ENCODE measurements at places on chromosomes 6 and 20.
A peak's percentile ranks its signal among the peaks of the same experiment; 100 is the strongest.

- no peak for DNase-seq
Observed at GRCh38 chr6:33091957-33092356, 16.2 kb downstream of the HLA-DPB1 start.

GRCh38 chr6:118558464-118559217, 10.5 kb downstream of the PLN start:
- DNase-seq: no peak

DNA sequence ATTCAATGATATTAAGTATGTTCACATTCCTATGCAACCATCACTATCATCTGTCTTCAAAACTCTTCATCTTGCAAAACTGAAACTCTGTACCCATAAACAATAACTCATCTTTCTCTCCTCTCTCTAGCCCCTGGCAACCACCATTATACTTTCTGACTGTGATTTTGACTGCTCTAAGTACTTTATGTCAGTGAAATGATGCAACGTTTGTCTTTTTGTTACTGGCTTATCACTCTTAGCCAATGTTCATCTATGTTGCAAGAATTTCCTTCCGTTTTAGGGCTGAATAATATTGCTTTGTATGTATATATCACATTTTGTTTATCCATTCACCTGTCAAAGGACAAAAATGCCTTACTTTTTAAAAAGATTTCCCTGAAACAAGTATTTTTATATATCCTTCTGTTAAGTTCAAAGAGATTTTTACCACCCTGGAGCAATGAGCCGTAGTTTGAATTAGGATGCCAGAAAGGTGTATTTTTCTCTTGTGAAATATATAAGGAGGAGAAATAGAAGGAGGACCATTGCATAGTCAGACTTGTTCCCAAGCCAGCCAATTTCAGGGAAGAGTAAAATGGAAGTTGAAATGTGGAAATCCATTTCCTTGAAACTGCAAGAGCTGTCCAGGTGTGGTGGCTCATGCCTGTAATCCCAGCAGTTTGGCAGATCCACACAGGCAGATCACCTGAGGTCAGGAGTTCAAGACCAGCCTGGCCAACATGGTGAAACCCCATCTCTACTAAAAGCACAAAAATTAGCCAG, 4.0 kb upstream of the CGAS start:
- DNase-seq: peak; percentile 12

DNA sequence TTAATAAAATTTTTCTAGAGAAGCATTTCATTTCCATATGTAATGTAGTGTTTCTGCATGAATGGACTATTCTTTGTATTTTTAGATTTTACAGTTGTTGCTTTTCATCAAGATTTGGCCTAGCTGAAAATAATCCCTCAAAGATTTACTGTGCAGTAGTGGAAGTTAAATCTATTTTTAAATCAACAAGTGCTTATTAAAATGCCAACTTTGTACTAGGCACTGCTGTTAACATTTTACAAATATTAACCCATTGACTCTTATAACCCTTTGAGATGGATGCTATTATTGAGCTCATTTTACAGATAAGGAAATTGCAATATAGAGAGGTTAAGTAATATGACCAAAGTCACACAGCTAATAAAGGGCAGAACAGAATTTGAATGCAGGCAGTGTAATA, 274.5 kb downstream of the NKAIN2 start:
- no peak for DNase-seq

GRCh38 chr6:130864344-130864743, 37.1 kb downstream of the SMLR1 start:
- no peak for DNase-seq

- no peak for DNase-seq
Observed at GRCh38 chr20:8246716-8247115, 114.7 kb downstream of the PLCB1 start.

DNA sequence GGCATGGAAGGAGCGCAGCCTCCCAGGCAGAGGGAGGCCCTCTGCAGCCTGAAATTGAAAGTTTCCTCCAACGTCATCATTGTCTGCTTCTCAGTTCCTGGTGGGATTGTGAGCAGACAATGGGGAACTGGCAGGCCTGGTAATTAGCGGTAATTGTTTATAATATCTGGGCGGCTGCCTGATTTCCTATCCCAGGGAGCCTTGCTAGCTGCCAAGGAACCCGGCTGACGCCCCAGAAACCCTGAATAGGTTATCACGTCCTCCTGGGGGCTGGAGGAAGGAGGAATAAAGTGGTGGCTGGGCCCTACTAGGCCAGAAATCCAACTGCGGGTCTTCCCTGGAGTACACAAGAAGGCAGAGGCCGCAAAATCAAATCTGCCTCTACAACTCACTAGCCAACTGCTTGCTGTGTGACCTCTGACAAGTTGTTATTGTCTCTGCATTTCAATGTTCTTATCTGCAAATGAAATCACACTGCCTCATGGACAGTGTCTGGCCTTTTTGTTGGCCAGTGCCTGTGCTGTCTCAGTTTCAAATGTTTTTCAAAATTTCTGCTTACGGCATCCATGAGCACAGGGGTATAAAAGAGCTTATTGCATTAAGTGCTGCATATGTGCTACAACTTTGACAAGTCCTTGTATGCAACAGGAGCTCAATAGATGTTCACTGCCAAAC, 16.9 kb downstream of the KCNK15 start:
- DNase-seq: no peak

DNA sequence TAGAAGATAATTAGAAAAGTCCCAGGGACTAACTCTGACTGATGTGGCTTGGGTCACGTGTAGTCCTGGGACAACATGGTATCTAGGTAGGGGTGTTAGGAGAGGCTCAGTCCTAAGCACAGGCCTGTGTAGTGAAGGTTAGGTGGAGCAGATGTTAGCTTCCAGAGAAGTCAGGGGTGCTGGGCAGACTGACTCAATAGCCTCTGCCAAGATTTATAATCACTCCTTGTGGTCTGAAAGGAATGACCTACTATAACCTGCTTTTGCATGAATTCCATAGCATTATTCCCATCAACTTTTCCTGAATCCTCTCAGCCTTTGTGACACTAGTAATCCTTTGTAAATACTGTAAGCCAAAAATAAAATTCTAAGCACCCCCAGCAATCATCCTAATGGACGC, 10.2 kb upstream of the PEX7 start:
- DNase-seq: no peak

- DNase-seq: no peak
Observed at GRCh38 chr20:58868795-58869194, 16.3 kb downstream of the GNAS start.

GRCh38 chr6:111087106-111087835, at the start of gene SLC16A10:
SLC16A10 (plus strand) TSS chr6:111087503; CDS start chr6:111087753, 250 bp downstream.
- peak; percentile 22 for DNase-seq

- peak; percentile 12 for DNase-seq
Observed at GRCh38 chr6:95133578-95133977, 443.8 kb upstream of the MANEA start.

- DNase-seq: no peak
Observed at GRCh38 chr6:47859175-47859574, 77.3 kb downstream of the OPN5 start.

- peak; percentile 81 for DNase-seq
Observed at GRCh38 chr6:33297956-33298772, 578 bp downstream of the RGL2 start.

- DNase-seq: no peak
Observed at GRCh38 chr6:44049163-44049988, 77.9 kb downstream of the MRPL14 start.

GRCh38 chr20:33568868-33569801, 79.2 kb downstream of the CBFA2T2 start:
- no peak for DNase-seq

GRCh38 chr6:34773916-34774315, 16.6 kb downstream of the SNRPC start:
- DNase-seq: no peak

GRCh38 chr6:25343984-25344383, 64.8 kb downstream of the CARMIL1 start:
- DNase-seq: no peak

- no peak for DNase-seq
Observed at GRCh38 chr6:124958759-124959354, 3.4 kb upstream of the RNF217 start.

- DNase-seq: no peak
Observed at GRCh38 chr6:170125456-170126300, 165.2 kb downstream of the DLL1 start.

GRCh38 chr6:116685437-116685993, 4.5 kb downstream of the KPNA5 start:
- DNase-seq: no peak

- no peak for DNase-seq
Observed at GRCh38 chr6:75236630-75237029, 7.0 kb downstream of the COX7A2 start.

DNA sequence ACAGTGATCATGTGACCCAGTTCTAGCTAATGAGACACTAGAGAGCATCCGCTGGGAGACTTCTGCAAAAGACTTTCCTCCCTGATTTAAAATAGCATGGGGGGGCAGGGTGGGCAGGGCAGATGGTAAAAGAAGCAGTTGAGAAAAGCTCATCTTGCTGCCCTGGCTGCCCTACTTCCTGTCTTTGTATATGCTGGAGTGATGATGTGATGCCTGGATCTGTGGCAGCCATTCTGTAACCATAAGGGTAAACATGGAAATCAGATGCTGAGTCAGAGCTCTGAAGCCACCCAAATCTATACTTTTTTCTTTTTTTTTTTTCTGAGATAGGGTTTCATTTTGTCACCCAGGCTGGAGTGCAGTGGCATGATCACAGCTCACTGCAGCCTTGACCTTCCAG, 25.4 kb downstream of the ZFP64 start:
- DNase-seq: no peak

DNA sequence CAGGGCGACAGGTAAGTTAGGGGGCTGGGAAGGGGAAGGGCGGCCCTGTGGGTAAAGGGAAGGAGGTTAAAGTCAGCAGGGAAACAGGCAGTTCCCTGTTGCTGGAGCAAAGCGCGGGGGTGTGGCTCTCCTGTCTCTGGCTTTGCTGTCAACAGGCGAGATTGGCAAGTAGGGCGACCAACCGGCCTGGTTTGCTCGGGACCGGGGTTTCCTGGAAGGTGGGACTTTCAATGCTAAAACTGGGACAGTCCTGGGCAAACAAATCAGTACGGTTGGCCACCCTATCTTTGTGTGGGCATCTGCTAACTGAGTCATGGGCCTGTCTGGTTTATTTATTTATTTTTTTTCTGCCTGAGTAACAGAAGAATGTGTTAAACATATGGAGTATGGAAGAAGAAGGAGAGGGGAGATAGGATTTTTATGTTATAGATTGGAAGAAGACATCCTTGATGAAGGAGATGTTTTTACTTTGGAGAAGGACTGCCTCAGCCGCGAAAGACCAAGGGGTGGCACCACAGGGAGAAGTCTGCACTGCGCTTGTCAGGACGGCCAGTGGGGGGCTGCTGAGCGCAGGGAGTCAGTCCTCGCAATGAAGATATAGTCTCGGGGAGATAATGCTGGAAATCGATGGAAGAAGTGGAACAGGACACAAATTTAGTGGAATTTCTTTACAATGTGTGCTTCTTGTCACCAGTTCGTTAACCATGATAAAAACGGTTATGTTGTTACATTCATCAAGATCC, 43.4 kb upstream of the ESR1 start:
- peak; percentile 58 for DNase-seq

- DNase-seq: no peak
Observed at GRCh38 chr6:84282550-84282949, 55.1 kb upstream of the CEP162 start.

- DNase-seq: no peak
Observed at GRCh38 chr6:106517706-106518105, 111.6 kb downstream of the RTN4IP1 start.

DNA sequence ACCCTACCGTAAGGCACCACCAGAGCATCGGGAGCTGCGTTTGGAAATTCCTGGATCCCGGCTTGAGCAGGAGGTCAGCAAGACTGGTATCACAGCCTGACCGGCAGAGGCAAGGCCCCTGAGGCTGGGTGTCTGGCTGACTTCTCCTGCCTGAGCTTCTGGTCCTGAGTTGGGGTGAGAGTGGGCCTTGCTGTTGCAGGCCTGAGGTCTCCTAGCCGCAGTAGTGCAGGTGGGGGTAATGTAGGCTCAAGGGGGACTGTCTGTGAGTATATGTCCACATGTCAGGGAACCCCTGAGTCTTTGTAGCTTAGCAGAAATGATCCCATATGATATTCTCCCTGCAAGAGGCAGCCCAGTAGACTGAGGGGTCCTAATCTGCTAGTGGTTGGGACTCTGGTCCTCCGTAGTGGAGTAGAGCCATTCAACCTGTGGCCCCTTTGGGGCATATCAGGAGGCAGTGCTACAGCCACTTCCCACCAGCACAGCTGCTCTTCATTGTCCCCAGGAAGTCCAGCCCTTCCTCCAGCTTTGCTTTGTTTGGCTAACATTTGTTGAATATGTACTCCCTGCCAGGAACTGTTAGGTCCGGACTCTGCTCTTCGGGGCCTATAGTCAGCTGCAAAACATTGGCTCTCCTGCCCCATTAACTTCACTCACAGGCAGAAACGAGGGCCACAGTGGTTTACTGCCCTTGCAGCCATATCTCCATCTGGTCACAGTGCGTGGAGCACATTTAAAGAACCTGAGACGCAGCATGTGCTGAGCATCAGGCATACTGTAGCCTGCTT, 10.9 kb downstream of the LRRC73 start:
- no peak for DNase-seq

- DNase-seq: peak; percentile 96
Observed at GRCh38 chr20:22583773-22584521, 425 bp downstream of the FOXA2 start.

DNA sequence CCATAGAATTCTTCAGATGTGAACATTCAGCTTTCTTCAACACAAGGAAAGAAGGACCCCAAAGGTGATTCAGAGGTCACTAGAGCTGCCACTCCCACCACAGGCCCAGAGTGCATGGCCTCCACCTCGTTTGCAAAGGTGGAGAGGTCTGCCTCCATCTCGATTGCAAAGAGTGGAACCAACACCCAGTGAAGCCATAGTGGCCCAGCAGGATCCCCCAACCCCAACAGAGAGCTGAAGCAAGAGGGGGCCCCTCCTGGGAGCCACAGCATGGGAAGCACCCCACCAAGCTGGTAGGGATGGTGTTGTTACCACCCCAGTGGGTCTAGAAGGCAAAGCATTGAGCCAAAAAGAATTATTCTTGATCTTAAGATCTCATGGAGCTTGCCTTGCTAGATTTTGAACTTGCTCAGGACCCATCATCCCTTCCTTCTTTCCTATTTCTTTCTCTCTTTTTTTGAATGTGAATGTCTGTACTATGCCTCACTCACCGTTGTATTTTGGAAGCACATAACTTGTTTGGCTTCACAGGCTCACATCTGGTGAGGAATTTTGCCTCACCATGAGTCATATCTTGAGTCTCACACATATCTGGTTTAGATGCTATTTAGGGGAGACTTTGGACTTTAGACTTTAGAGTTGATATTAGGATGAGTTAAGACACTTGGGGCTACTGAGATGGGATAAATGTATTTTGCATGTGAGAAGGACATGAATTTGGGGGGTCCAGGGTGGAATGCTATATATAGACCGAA, 119.2 kb downstream of the ANKRD60 start:
- peak; percentile 50 for DNase-seq

DNA sequence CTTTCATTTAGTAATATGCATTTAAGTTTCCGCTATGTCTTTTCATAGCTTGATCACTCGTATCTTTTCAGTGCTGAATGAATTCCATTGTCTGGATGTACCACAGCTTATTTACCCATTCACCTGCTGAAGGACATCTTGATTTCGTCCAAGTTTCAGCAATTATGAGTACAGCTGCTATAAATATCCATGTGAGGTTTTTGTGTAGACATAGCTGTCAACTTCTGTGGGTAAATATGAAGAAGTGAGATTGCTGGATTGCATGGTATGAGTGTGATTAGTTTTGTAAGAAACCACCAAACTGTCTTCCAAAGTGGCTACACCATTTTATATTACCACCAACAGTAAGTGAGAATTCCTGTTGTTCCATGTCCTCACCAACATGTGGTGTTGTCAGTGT, 79.2 kb upstream of the STMND1 start:
- DNase-seq: no peak
